ENCODE measurements at places on chromosomes 3 and 15.

DNA sequence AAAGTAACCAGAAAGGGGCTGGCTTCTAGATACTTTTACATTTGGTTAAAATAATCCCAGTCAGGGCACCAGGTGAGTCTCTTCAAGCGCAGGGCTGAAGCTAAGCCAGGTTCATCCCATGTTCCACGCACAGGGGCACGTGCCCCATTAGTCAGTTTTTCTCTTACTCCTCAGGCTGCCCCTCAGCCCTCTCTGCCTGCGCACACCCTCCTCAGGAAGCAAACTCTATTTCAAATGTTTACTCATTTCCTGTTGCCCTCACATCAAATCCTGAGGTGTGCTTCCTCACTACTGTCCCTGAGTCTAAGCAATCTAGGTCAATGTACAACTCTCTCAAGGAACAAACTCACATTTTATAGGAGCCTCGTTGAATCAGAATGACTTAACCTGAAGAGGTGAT lies 48.5 kb downstream of the THBS1 start:
- DNase-seq, result peak; percentile 2

DNA sequence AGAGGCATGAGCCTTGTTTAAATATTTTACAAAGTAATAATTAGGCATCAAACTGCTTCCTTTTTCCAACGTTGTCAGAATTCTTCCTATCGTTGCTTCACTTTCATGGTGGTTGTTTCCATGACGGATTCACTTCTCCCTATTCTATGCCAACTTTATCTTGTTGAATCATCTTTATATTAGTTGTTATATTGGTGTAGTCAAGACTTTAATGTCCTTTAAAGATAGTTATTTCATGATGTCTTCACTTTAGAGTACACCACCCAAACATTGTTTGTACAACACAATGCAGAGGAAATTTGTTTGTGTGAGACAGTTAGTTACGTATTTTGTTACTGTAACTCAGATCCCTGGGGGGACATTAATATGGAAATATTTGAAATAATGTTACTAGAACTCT lies 61.9 kb downstream of the CRYBG3 start:
- DNase-seq, result no peak

DNA sequence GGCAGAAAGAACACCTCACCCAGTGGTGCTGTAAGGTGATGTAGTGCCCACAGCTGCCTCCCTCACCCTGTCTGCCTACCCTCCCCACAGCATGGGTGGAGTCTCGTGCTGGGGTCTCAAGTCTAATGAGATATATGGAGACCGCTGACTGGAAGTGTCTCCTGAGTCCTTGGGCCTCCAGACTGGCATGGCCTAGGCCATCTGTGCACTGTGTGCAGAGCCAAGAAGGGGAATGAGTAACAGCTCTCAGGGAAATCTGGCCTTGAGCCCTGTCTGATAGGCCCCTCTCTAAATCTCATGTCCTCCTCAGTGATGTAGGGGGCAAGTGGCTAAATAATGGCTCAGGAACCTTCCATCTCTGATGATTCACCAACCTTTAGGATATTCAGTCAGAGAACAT lies 277.4 kb downstream of the PLCL2 start:
- DNase-seq, result no peak

DNA sequence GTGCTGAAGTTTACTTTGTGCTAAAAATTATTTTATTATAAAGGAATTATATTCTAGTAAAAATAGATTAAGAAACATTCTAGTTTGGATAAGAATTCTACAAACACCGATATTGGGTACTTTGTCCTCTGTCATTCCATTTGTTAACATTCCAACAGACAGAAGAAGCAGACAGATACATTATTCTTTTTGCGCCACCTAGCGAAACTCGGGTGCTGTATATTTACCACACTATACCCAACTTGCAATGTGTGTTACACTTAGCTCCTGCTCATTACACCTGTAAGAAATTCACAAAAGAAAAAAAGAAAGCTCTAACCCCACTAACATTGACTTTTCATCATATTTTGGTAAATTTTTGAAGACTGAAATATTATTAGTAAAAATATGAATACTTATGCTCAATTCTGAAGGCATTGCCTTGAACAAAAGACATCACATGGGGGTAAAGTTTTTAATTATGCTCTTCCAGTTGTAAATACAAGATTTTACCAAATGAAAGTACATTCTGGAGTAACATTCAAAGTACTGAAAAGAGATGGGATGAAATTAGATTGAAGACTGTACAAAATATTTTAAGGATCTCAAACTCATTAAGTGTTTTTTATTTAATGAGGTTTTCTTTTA lies 136.5 kb upstream of the MLF1 start:
- DNase-seq, result peak; percentile 76

DNA sequence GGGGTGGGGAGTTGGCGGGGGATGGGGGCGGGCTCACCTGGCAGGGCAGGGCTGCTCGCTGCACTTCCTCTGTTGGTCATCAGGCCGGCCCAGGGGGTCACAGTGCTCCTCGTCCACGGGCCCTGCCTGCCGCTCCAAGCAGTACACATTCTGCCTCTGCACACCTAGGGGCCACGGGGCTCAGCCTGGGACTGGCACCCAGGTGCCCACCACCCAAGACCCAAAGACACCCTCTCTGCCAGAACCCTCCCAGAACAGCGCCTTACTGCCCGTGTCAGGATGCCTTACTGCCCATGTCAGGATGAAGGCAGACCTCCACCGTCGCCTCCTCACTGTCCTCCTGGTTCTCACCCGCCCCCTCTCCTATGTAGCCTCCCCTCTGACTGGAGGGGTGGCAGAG lies 43.2 kb downstream of the ADAMTS7 start:
- DNase-seq, result no peak

GRCh38 chr3:49017971-49018706 lies at the start of gene DALRD3:
DALRD3 (minus strand) TSS chr3:49018580; CDS start chr3:49018564, 16 bp downstream.
- DNase-seq, result peak; percentile 69

- no peak for DNase-seq
Observed at GRCh38 chr15:42108189-42108588, 13.8 kb upstream of the PLA2G4D start.

DNA sequence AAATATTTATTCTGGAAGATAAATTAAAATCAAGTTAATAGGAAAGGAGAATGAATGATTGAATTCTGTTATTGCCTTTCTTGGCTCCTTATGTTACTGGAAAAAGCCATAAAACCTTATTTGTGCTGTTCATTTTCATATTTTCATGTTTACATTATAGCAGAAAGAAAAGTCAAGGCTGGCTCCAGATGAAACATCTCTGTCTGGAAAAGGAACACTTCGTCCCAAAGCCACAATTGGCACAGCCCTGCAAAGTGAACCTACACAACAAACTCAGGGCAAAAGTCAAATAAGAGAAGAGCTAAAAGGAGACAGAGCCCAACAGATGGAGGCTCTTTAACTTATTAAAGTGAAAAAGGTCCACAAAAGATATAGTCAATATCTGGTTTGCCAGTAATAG lies 73.4 kb downstream of the GTPBP8 start:
- no peak for DNase-seq

DNA sequence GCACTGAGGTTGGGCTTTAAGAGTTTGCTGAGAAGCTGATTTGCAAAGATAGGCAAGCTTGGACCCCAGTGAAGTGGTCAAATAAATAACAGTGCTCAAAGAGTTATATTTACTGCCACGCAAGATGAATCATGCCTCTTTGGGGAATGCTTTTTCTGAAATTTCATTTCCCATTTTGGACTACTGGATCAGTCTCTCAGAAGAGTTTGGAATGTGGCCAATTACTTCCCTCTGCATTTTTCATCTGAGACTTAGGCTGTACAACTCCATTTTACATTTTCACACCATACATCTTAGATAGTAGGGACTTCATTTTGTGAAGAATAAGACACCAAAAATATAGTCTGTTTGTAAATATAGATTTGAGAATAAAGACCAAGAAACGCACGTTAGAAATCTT lies 419.7 kb downstream of the FGF12 start:
- DNase-seq, result no peak

DNA sequence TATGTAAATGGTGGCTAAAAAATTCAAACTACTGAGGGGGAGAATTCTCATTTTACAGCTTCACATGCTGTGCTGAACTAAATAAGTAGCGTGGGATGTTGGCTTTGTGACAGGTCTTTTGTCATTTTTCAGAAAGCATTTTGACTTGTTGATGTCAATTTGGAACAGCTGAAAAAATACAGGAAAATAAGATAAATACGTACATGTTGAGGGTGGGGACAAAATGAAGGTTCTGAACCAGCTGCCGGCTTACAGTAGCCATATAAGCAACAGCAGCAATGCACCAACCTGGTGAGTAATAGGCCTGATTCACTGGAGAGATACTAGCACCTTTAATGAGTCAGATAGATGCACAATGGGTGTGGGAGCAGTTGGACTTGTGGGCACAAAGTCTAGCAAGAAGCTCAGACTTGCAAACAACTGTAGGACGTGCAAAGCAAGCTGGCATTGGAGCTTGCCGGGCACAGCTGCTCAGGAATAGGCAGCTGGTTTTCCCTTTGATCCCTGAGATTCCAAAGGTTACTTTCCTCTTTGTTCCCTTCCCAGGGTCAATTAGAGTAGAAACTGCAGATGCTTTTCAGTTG lies 12.9 kb downstream of the B3GNT5 start:
- DNase-seq, result peak; percentile 65

DNA sequence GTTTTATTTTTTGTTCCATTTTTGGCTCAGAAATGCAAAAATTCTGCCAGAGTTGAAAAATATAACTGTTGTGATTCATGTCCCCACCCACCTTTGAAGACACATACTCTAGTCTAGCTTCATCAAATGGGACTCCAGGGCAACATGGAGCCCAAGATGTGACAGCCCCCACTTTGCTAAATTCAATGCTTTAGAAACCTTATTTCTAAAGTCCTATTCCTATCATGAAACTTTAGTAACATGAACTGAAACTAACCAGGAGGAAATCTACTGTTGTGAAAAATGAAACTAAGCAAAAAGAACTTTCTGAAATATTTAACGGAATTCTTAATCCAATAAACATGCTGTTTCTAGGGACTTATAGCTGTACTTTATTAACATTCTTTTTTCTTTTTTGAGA lies 20.3 kb downstream of the UBP1 start:
- peak; percentile 19 for DNase-seq

- no peak for DNase-seq
Observed at GRCh38 chr3:142652826-142653292, 56.7 kb downstream of the PLS1 start.

- DNase-seq, result no peak
Observed at GRCh38 chr3:130760922-130761321, 14.3 kb upstream of the PIK3R4 start.

GRCh38 chr3:9780910-9781309 lies 11.2 kb upstream of the CAMK1 start:
- no peak for DNase-seq
